ENCODE measurements at places on chromosomes 2 and 18.

DNA sequence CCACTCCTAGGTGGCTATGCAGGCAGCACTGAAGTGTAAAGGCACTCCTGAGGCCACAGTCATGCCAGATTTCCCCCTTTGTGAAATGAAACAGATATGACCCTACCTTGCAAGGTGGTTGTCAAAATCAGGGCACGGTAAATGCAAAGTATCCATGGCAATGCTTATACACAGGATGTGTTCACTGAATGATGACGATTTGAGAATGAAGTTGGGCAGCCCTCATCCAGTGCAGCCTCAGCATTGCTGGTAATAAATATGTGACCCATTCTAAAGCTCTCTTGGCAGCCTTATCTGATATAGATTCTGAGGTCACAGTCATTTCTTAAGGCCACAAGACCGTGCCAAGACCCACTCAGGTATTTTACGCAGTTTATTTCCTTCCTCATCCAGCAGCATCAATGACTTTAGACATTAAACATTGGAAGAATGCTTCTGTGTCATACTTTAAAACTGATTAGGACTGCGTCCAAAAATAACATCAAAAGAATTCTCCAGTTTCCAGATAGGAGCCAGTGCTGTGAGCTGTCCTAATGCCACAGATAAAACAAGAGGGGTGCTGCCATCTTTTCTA is 125.5 kb upstream of the SERTAD2 start:
- DNase-seq = no peak

DNA sequence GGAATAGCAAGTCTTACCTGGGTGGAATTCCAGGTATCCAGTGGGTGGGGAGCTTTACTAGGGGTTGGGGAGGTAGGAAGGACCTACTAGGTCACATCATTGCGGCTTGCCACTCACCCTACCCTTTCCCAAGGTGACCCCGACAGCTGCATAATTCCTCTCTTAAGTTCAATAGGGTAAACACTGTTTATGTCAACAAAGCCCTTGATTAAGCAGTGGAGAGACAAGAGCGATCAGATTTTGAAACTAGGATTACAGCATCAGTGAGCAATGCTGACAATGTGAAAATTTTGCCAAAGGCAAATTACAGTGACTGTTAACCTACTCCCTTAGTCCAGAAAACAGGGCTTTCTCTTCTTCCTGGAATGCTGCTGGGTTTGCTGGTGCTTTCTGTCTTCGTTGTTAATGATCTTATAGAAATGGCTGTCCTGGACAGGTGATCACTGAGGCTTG is 14.5 kb downstream of the SLC19A3 start:
- no peak for DNase-seq

GRCh38 chr2:29000956-29001355 is 19.9 kb downstream of the TOGARAM2 start:
- no peak for DNase-seq

- no peak for DNase-seq
These were observed 171.8 kb downstream of the UBR3 start for GRCh38 chr2:169999054-169999453.

GRCh38 chr2:3148716-3149115 is 228.9 kb downstream of the EIPR1 start:
- no peak for DNase-seq

DNA sequence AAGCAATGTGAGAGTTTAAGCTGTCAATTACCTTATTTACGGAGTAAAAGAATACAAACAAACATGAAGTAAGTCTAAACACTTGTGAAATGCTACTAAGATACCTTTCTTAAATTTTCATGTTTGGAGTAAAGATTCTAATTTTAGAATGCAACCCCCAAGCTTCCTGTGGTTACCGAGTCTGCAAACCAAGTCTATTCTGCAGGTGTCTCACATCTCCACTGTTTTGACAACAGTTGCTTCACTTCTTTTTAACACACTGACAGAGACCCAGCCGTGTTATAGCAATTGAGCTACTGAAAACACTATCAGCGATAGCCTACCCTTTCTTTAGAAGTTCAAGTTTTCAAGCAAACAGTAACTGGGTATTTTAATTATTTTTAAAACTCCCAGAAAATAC is 608.3 kb downstream of the ERBB4 start:
- no peak for DNase-seq

GRCh38 chr2:102592601-102593000 is 26.8 kb upstream of the SLC9A2 start:
- DNase-seq = no peak

GRCh38 chr2:171584001-171584400 is 61.7 kb downstream of the CYBRD1 start:
- no peak for DNase-seq

DNA sequence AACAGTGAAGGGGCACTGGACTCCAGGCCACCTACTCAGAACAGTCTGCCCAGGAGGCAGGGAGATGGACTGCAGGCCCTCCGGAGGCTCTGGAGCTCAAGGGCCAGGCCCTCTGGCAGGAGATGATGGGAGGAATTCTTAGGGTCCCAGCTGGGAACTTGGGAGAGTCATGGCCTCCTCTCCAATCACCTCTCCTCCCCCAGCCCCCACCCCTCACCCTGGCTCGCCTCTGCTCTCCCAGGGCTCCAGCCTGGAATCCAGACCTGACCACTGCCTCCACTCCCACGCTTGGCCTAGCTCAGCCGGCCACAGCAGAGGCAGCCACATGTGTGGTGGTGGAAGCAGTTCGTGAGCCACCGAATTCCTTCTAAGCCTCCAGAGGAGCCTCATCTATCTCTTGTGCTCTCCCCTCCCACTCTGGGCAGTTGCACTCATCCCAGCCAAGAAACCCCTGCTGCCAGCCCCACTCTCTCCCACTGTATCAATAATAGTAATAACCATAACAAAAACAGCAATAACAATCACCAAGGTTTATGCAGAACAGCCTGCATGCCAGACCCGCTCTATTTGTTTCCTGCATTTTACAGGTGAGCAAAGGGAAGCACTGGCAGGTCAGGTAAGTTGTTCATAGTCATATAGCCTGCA is 67.4 kb downstream of the TNS1 start:
- DNase-seq = no peak

- no peak for DNase-seq
These were observed 45.8 kb upstream of the FLACC1 start for GRCh38 chr2:201402651-201403562.

DNA sequence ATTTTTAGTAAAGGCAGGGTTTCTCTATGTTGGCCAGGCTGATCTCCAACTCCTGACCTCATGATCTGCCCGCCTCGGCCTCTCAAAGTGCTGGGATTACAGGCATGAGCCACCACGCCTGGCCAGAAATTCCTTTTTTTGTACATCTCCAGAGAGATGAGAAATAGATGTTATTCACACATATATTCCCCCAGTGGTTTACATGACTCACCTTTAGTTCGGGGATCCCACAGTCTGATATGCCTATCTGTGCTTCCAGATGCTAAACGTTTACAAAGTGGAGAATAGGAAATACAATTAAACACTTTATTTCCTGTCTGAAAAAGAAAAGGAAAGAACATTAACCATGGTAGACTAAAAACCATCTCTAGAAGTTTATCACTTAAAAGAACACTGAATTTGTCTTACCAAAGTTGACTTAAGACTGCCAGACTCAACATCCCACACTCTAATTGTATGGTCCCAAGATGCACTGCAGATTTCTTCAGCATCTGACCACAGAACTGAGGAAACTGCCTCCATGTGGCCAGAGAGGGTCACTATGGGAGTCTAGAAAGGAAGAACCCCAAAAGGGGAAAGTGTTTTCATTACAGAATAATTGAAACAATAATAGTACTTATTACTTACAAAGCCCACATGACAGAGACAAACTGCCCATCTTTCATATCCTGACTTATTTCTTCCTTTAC is 12.6 kb upstream of the ICA1L start:
- DNase-seq = no peak
